ENCODE measurements at places on chromosomes 5 and 9.

- DNase-seq: no peak
Observed at GRCh38 chr5:133489632-133490031, 122.7 kb downstream of the FSTL4 start.

DNA sequence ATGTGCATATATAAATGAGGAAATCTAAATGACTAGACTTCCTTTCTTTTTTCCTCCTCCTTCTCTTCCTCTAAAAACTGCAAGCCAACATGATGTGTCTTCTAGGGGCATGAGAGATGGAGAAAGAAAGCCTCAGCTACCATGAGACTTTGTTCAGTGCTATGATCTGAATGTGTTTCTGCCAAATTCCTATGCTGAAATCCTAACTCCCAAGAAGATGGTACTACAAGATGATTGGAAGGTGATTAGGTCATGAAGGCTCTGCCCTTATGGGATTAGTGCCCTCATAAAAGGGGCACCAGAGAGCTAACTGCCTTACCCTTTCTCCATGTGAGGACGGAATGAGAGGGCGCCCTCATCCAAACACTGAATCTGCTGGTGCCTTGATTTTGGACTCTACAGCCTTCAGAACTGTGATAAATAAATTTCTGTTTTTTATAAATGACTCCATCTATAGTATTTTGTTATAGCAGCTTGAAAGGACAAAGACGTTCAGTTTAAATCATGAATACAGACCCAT lies 72.2 kb upstream of the IL6ST start:
- DNase-seq: no peak

DNA sequence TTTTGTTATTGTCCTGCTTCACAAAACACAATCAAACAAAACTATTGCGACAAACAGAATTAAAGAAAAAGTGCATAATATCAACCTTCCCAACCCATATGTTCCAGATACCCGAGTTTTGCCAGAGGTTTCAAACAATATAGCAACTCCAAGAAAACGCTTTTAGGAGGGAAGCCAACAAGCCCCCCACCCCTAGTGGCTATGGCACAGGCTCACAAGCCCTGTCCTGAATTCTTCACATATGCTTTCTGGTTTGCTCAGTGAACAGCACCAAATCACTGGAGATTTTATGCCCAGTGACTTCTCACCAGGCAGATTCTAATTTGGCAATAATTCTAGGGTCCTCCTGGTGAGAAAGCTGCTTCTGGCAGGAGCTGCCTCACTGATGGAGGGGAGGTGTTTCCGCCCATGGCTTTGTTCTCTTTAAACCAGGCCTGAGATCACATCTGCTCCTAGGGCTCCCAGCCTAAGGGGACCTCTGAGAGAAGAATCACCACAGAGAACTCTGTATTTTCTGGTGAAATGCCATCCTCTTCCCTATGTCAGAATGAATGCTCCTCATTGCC lies 1982.4 kb downstream of the EFNA5 start:
- DNase-seq: no peak

GRCh38 chr5:33362915-33363314 lies 77.8 kb upstream of the TARS1 start:
- peak; percentile 97 for DNase-seq

DNA sequence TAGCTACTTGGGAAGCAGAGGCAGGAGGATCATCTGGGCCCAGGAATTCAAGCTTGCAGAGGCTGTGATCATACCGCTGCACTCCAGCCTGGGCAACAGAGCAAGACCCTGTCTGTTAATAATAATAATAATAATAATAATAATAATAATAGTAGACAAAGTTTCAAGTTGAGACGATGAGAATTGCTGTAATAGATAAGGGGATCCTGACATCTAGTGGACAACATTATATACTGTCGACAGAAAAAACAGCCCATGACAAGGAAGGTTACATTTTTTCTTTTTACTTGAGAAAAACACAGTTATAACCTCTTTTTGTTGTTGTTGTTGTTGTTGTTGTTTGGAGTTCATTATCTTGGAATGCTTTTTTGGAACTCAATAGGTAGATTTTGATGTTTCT lies 35.3 kb downstream of the NDFIP1 start:
- DNase-seq: peak; percentile 72

DNA sequence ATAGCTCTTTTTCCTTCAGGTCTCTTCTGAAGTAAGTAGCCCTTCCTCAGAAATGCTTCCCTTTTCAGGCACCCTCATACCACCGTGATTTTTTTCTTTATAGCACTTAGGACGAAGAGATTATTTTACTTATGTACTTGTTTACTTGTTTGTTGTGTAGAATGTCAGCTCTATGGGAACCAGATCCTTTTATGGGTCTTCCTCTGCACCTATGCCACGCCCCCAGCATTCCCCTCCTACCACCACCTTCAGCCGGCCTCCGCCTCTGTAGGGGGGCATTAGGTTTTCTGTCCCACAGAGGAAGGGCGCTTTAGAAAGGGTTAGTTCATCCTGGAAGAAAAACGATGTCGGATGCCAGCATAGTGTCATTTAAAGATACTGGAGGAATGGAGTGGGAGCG lies 1.8 kb downstream of the CDKN2B-AS1 start:
- DNase-seq: no peak

DNA sequence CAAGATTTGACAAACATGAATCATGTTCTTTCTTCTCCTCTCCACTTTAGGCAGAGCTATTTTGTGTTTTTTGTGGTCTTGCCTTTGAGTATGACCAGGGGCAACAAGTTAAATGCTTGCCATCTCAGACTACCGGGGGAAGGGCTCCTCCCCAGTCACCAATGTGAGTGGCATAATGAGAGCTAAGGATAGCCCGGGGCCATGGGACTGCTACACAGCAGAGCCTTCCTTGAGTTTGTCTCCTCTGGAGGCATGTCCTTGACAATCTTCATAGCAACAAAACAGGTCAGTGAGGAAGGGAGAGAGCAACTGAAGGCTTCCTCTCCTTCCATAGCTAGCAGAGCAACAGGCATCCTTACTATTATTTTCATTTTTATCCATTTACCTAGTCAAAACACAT lies 299.3 kb downstream of the ENC1 start:
- DNase-seq: no peak

GRCh38 chr9:21506626-21507482 lies 24.7 kb upstream of the IFNE start:
- DNase-seq: peak; percentile 96

DNA sequence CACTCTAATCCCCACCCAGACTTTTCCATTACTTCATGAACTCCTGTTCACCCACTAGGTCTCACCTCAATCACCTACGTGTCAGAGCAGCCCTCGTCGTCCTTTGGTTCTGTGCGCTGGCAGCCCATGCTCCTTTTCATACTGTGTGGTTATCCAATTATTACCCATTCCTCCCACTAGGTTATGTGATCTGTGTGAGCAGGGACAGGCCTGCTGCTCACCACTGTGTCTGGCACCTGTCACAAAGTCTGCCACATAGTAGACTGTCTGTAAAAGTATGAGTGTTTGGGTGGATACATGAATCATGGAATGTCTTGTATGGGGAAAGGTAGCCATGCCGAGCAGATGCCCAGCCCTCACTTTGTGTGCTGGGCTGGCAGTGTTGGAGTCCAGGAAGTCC lies 12.1 kb upstream of the SMAD5 start:
- DNase-seq: no peak

- no peak for DNase-seq
Observed at GRCh38 chr5:7828269-7828668, 22.7 kb downstream of the CFAP90 start.

DNA sequence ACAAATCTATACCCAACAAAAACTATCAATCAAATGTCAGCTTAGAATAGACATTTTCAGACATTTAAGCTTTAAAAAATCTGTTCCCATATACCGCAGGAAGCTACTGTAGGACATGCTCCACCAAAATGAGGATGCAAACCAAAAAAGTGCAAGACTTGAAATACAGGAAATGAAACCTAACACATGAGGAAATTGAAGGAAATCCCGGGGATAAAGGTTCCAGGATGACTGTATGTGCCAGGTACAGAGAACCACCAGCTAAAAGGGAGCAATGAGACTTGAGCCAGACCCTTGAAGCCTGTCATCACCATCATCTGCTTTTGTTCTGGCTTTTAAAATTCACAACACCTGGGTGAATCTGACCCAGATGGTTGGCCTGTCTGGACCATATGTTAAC lies 21.4 kb downstream of the DIAPH1 start:
- no peak for DNase-seq

DNA sequence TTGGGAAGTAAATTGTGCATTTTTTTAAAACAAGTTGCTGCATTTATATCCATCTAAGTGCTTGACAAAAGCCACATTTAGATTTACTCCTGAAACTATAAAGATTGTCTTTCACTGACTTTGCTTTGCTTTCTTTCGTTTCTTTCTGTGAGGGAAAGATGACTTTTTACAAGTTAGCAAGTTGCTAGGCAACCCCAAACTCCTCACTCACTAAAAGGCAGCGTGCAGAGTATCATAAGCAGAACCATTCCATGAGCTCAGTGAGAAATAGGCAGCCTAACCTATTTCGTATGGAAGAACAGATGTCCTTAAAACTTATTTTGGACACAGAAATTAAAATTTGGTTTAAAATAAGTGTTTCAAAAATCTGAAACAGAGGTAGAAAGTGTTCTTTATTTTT lies 29.0 kb downstream of the KLF9 start:
- DNase-seq: no peak

DNA sequence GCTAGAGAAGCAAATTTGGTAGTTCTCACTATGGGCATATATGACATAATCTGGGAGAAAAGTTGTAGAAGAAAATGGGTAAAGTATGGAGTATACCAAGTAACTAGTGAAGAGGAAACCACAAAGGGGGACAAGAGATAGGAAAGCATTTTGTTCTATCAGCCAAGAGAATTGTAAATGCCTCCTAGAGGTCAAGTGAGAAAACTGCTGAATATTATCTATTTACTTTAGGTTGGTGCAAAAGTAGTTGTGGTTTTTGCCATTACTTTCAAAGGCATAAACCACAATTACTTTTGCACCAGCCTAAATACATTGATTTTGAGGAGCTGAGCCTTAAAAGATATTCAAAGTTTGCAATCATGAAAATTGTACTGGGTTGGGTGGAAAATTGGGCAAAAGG lies 126.7 kb upstream of the GRHPR start:
- DNase-seq: no peak

DNA sequence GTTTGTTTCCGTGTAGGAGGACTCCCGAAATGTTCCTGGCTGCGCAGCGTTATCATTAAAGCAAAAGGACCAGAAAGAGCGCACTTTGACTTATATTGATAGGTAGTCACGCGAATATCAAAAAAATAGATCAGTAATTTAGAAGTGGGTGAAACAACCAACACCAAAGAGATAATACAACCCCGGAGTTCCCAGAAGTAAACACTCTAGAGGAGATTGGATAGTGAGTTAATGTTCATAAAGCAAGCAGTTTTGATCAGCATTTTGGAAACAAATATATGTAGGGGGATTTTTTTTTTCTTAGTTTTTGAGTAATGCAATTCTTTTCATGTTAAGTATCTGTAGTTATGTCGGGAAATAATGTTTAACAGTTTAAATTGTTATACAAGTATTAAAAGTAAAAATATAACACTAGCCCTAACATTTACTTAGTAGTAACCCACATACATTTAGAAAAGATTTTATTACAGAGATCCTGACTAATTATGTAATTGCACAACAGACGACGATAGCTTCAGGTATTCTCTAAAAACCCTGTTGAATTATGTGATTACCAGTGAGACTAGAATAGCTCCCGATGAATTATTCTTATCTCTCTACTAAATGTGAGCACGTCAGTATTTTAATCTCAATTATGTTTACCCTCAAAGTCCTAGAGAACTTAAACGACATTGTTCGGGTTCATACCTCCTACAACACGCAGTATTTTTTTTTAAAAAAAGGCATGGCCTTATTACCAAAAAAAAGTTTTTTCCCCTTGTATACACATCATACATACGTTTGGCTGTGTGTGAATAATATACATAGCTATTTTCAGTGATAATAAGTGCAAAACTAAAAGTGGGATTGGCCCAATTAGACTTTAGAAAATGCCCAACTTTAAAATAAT lies 9.4 kb upstream of the NFIB start:
- peak; percentile 28 for DNase-seq

- DNase-seq: no peak
Observed at GRCh38 chr9:133448487-133448972, 11.2 kb upstream of the CACFD1 start.

DNA sequence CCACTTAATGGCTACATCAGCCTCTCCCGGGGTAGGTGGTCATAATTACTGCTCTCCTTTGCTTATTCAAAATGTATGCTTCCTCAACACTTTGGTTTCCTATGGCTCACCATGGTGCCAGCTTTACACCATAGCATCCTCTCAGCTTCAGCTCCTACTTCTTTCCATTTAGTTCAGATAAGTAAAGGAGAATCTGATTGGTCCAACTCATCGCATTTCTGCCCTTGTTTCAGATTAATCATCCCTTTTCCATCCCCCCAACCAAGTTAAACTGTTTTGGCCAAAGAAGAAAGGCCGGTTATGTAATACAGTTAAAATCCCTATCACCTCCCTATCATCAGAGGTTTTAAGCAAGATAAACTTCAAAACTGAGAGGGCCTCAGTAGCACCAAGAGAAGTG lies 130.5 kb downstream of the CETN3 start:
- peak; percentile 2 for DNase-seq

- no peak for DNase-seq
Observed at GRCh38 chr9:132864277-132864676, 13.8 kb downstream of the AK8 start.

DNA sequence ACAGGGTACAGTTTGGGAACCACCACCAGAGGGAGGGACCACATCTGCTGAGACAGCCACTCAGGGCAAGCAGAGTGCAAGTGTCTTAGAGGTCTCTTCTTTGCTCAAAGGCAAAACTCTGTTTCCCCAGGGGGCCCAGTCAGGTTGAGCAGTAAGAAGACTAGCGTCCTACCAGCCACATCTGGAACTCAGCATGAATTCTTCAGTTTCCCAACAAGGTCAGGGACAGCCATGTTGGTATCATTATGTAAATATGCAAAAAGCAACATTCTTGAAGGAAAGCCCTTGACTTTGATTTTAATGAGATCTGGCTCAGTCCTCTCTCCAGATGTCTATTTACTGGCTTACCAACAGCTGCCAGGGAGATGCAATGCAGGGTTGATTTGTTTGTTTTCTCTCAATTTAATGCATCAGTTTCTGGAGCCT lies 46.7 kb downstream of the TGFBI start:
- DNase-seq: no peak

DNA sequence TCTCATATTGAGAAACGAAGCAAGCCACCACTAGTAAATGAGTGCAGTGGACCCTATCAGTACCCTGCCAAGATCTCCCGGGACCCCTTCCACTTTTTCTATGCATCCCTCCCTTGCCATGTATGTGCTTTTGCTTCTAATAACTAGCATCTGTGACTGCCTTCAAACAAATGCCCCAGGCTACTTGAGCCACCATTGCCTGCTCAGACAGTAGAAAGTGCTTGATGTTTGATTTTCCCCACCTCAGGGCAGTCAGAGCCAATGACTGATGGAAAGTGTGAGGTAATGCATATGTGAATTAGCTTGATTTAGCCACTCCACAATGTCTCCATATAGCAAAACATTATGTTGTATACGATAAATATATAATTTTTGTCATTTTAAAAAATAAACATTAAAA lies 797.3 kb upstream of the ACO1 start:
- no peak for DNase-seq

GRCh38 chr5:179553875-179554274 lies 3.5 kb downstream of the RUFY1 start:
- peak; percentile 65 for DNase-seq

GRCh38 chr5:7848296-7848695 lies 2.6 kb downstream of the CFAP90 start:
- no peak for DNase-seq
